Inflammatory macrophage treated with lipopolysaccharide for 1 hour (primary cell): ENCODE measurements at places on chromosomes 6 and 20.

DNA sequence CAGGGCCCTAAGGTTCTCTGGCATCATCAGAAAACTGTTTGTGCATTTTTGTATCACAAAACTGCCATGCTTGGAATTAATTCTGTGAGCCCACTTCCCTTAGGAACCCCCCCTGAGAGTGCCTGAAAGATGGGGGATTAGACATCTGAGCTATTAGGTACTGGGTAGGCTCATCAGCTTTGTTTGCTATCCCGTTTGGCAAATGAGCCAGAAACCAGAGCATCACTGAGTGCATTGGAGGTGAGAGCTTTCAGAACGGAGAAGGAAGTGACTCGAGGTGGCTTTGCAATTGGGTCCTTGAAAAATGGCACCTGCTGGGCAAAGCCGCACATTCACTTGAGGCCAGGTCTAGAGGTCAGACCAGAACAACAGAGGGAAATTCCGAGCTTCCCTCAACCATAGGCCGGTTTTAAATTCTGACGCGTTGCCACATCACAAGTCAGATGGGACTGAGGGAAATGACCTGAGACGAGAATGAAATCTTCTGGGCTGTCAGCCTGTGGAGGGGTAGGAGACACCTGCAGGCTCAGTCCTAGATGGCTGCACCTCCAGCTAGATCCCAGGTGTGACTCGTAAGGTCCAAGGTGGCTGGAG, 8.4 kb upstream of the GLP1R start:
- no peak for DNase-seq

GRCh38 chr6:29908341-29908662, 34.0 kb upstream of the HLA-A start:
- DNase-seq: no peak

- DNase-seq: no peak
These were observed 118.2 kb downstream of the PRIM2 start for GRCh38 chr6:57435475-57436160.

DNA sequence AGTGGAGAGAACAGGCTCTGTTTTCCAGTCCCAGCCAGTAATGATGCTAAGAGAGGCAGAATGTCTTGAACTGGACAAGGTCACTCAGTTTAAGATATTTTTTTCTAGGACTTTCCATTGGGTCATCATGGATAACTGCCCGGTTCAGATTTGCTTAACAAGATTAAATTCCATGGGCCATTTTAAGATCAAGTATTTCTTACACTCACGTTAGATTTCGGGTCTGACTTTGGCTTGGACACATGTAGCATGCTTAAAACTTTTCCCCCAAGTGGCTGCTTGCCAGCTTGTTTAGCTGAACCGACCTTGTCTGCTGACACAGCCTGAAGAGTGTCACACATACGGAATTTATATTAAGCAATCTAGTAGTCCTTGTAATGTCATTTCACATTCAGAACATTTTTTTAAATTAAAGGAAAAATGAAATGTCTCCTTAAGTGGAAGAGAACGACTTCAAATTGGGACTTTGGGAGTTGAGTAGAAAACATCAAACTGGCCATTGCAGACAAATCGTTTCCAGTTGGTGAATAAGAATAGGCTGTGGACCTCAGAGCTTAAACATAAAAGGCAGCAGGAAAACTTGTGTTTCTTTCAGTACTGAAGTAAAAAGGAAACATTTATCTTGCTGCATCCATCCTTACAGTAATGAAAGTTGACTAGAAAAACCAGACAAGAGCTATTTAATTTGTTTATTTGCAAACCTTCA, 29.0 kb downstream of the ARMC2 start:
- DNase-seq: no peak

DNA sequence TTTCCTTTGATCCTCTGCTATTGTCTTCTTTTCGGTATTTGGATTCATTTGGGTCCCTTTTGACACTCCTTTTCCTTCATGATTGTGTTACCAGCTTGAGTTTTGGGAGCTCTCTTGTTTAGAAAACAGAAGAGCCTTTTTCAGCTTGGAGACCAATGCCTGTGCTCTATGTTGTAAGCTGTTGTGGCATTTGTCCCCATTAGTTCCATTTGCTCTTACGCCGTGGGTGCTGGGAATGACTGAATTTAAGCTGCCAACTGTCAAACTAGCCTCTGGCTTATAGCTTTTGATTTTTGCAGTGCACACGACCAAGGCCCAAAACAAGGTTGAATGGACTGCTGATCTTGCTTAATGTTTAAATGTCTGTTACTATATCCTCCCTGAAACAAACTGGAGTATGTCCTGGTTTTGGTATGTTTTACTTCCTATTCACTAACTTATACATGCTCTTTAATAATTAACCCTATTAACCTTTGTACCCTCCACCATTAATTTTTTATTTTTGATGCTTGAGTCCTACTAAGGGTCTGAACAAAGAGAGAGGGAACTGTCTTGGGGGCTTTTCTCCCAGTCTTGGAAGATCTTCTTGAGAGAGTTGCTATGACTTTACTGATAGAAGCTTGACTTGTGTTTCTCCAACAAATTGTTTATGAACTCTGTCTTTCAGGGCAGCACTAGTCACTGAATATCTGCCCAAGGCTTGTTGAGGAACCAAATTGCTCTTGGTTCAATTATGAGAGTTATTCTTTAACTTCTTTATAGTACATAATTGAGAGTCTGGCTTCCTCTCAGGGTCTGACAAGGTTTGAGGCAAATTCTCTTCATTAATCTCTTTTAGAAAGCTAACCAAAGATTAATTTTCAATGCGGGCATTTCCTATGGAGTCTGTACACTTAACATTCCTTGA, 100.3 kb upstream of the SIRPG start:
- DNase-seq: no peak

GRCh38 chr6:35970181-35970580, 49.3 kb upstream of the SRPK1 start:
- peak; percentile 20 for DNase-seq

DNA sequence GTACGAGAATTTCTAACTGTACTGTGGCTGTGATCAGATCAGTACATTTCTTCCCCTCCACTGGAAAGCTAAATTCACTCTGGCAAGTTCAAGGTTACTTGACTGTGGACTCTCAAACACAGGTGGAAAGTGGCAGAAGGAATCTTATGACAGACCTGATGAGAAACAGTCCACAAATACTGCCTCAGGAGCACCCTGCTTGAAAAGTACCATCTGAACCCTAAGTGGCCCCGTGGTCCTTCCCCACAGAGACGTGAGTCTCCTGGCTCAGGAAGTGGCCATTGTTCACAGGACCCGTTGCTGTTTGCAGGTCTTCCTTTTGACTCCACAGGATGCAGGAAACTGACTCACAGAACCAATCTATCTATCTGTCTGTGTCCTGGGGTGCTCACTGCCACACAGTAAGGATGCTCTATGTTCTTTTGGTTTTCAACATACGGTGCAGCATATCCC, 47.5 kb upstream of the NHSL1 start:
- DNase-seq: no peak

DNA sequence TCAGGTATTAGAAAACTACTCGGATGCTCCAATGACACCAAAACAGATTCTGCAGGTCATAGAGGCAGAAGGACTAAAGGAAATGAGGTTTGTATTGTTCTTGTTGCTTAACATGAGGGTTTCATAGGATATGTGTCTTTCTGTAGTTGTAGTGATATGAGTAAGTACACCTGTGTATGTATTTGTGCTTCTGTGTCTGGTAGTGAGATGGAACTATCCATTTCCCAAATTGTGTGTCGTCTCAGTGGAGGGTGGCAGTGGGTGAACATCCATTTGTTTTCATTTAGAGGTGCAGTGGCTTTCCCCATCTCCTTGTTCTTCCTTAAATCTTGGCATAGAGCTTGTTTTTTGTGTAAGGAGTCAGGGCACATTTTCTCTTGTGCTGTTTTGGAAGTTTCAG, 8.2 kb downstream of the ASXL1 start:
- DNase-seq: no peak

- DNase-seq: peak; percentile 99
These were observed 10.8 kb upstream of the WTAP start for GRCh38 chr6:159716247-159717096.

DNA sequence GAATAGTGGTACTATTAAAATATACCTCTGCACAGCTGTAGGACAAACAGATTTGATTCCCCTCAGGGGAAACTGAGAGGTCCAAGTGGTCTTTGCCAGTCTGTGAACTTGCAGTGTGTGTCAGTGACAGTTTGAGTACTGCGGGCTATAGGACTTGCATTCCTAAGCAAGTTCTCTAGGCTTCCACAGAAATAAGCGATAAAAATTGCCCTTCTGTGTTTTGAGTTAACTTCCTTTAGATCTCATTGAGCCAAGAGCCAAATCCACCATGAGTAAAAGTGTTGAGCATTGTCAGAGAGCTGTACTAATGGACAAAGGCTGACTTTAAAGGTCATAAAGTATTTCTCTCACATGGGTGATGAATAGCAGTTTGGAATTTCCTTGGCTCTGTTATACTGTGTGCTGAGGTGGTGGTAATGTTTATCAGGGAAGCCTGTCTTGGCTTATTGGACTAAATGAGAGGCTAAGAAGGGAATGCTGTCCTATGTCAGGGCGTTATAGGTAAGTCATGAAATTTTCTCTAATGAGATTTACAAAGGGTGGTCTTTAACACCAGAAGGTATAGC, 122.6 kb upstream of the MAP3K7 start:
- no peak for DNase-seq

- DNase-seq: no peak
These were observed 15.7 kb downstream of the FOXQ1 start for GRCh38 chr6:1327630-1328029.

- no peak for DNase-seq
These were observed 701.5 kb downstream of the PRKN start for GRCh38 chr6:162026031-162026430.

DNA sequence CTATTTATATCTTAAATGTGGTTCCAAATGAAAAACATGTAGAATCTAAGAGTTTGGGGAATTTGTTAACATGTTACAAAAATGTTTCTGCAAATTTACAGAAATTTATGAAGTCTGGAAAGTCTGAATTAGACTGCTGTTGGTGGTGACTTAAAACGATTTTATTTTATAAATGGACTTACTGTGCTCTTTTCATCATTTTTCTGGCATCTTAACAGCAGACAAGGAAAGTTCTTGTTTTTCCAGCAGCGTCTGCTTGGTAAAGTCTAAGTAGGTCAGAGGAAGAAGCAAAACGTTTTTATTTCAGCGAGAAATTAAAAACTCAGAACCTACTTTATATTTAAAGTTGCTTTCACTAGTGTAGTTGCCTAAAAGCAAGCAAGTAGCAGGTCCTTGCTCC, 48.6 kb upstream of the COL9A1 start:
- no peak for DNase-seq

- DNase-seq: no peak
These were observed 2.0 kb downstream of the LRRC1 start for GRCh38 chr6:53796791-53797190.

DNA sequence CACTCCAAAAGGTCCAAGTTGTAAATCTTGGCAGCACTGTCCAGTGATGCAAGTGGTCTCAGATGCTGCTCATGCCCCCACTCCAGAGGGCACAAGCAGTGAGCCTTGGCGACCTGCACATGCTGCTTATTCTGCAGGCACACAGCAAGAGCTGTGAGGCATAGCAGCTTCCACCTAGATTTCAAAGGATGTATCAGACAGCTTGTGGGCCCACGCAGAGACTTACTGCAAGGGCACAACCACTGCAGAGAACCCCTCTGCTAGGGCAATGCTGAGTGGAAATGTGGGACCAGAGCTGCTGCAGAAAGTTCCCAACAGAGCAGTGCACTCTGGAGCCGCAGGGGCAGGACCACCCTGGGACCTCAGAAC, 26.4 kb downstream of the SDHAF4 start:
- DNase-seq: no peak

- no peak for DNase-seq
These were observed 2.2 kb upstream of the PARD6B start for GRCh38 chr20:50728981-50729874.

DNA sequence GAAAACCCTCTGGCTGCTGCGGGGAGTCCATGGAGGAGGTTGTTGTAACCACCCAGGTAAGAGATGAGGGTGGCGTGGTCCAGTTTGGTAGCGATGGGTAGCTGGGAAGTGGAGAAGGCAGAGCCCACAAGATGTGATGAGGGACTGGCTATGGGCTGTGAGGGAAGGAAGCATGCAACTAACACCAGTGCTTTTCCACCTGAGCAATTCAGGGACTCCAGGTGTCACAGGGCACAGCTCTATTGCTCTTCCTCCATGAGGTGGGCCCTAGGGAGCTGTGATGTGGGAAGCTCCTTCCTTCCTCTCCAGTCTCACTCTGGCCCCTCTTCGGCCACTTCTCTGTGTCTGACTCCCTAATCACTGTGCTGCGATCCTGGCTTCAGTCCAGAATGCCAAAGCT, 32.4 kb upstream of the TGM6 start:
- DNase-seq: no peak

DNA sequence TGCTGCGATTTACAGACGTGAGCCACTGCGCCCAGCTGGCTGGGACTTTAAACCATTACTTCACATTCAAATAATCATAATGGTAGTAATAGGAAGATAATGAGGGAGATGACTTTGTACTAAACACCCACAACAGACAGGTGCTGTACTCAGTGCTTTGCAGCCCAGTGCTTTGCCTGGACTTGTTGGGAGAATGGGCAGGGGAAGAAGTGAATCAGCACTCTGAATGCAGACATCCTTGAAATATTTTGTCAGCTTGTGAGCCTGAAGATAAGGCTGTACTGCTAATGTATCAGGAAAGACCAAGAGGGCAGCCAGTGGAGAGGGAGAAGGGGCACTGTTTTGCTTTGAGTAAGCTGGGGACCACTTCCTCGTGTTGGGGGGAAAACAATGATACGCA, 17.4 kb downstream of the NKX2-2 start:
- no peak for DNase-seq

DNA sequence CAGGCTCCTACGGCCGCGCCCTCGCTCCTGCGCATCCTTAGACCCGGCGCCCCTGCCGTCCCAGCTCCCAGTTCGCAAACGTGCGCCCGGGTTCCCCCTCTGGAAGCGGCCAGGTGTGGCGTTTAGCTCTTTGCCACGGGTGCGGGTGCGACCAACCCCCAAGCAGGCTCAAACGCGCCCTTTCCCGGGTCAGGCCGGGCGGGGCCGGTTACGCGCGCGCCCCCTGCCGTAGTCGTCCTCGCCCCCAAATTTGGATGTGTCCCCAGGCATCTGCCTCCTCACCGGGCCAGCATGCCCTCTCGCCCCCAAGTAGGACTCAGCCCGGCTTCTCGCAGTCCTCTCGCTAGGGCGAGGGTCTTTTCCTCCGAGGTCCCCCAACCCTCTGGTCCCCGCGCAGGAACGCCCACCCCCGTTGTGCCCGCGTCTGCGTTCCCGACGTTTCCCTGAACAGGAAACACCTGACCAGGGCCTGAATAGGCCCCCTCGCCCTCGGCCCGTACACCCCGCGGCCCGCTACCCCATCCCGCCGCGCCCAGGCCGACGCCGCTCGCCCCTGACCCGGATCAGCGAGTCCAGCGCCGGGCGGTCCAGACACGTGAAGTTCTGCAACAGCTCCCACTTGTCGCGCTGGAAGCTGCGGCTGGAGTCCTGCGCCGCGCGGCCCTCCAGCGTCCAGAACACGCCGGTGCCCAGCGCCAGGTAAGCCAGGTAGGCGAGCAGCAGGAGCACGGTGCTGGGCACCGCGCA, 520 bp downstream of the KCNK17 start:
- no peak for DNase-seq

DNA sequence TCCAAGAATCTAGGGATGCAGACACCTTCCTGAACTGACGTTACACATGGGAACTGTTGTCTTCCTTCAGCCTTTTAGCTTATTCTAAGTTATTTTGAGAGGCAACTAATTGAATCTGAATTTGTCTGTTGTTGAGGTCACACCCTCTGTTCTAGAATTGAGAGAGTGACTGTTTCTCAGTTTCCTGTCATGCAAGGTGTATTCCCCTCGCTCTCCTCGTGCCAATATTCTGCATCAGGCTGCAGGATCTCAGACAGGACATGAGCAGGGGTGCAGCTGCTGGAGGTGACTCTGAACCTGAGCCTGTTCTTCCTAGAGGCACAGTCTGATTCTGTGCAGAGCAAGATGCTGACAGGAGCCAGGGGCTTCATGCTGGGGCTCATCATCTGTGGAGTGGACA, 52.5 kb downstream of the HLA-DPB1 start:
- no peak for DNase-seq
